ENCODE measurements at places on chromosomes 5 and 9.

- DNase-seq, result no peak
Observed at GRCh38 chr5:115644046-115644445, 18.2 kb upstream of the TMED7 start.

DNA sequence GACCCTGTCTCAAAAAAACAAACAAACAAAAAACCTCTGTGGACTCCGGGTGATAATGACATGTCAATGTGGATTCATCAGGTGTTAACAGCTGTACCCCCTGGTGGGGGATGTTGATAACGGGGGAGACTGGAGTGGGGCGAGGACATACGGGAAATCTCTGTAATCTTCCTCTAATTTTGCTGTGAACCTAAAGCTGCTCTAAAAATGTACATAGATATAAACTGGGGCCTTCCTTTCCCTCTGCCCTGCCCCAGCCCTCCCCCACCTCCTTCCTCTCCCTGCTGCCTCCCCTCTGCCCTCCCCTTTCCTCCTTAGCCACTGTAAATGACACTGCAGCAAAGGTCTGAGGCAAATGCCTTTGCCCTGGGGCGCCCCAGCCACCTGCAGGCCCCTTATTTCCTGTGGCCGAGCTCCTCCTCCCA, 1.4 kb upstream of the CEL start:
- DNase-seq, result no peak

GRCh38 chr9:114784721-114785279, 21.0 kb downstream of the TNFSF15 start:
- DNase-seq, result no peak

DNA sequence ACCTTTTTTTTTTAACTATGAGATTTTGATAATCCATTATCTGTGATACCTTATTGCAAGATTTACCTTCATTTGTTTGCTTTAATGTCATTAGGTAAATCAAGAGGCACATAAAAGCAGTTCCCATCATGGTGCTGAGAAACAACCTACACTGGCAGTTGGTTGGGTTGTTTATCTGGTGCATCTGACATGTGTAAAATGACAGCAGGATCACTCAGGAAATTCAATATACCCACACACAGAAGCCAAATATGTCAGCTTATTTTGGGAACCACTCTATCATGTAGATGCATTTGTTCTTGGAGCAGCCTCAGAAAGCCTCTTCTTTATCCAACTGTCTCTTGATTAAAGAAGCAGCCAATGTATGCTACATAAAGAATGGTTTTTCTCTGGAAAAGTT, 7.8 kb upstream of the CCDC192 start:
- DNase-seq, result no peak

DNA sequence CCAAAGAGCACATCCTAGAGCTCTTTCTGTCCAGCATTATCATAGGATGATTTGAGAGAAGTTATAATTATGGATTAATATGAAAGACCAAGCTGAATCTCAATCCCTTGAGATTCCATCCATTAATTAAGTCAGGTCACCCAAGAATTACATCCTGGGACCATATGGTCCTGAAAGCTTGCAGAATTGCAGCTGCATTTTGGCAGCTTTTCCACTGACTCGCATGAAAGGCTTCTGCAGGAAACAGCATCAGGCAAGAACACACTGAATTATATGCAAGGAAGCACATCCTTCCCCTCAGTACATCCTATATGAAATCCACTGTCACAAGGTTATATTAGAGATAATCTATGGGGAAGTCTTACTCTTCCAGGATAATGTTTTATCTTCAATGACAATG, 109.1 kb upstream of the CTNND2 start:
- DNase-seq, result no peak

DNA sequence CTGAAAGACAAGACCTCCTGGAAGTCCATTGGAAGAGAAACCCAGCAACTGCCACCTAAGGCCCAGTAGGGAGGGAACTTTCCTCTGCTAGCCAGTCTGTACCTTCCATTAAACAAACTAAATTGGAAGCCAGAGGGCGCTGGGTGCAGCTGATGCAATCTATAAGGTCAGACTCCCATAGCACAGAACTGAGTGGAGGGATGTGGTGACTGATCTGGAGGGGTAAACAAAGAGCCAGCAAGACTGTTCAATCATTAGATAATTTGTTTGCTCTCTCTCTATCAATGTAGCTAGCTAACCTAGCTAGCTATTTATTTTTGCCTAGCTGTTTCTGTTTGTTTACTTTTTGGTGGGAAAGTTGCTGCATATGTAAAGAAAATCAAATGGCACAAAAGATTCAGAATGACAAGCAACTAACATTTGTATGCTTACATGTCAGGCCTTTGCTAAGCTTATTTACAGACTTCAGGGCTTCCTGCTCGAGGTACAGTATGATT, 291.8 kb upstream of the DAB2 start:
- DNase-seq, result peak; percentile 37

DNA sequence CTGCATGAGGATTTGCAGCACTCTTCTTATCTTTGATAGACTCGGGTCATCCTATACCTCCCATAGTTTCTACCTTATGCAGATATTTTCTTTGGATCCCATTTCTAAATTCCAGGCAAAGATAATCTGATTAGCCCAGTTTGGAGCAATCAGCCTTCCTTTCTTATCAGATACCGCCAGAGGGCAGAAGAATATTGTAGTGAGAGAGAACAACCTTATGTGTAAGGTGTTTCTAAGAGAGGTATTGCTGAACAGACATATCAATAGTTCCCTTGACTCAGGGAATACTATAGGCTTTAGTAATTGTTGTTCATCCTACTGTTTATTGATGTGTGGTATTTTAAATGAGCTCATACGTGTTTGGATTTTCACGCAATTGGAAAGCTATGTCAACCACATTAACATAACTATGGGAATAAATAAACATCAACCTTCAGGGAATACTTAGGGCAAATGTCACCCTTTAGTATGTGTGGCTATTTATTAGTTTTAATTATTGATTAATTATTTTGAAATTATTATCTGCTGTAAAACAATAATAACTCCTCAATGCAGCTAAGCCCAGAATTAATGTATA, 1435.2 kb upstream of the CDH9 start:
- no peak for DNase-seq

- DNase-seq, result no peak
Observed at GRCh38 chr9:124285490-124285889, 27.7 kb downstream of the NEK6 start.

GRCh38 chr5:42632354-42632900, 124.2 kb upstream of the CCDC152 start:
- no peak for DNase-seq

GRCh38 chr9:106982636-106983035, 119.7 kb downstream of the ZNF462 start:
- no peak for DNase-seq

DNA sequence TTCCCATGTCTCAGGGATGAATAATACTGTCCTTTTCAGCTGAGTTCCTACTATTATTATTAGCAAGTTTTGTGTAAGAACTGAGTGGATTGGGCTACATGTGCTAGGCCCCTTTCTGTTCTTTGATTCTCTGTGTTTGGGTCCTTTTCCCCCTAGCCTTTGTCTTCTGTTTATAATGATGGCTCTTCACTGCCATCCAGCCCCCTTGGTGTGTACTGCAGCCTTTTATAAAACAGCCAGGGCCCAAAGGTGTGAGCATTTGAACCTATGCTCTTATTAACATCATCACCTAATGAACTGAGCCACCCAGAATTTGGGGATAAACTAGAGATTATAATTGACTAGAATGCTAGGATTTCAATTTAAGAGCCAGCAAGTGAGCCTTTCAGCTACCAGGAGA, 52.6 kb downstream of the PLAC8L1 start:
- no peak for DNase-seq

DNA sequence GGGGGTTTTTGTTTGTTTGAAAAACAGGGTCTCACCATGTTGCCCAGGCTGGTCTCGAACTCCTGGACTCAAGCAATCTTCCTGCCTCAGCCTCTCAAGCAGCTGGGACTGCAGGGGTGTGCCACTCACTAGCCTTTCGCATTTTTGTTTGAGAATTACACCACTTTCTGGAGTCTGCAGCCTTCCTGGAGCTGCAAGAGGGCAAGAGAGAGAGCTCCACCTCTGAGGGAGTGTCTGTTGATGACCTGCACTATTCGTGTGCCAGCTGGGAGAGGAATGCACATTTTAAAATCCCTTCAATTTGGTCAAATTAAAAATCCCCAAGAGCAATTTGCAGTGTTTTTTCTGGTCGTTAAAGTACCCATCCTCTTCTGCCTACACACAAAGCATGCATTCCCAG, 5.0 kb upstream of the CKMT2 start:
- DNase-seq, result no peak

GRCh38 chr5:61788548-61788947, 456.5 kb downstream of the ZSWIM6 start:
- no peak for DNase-seq

DNA sequence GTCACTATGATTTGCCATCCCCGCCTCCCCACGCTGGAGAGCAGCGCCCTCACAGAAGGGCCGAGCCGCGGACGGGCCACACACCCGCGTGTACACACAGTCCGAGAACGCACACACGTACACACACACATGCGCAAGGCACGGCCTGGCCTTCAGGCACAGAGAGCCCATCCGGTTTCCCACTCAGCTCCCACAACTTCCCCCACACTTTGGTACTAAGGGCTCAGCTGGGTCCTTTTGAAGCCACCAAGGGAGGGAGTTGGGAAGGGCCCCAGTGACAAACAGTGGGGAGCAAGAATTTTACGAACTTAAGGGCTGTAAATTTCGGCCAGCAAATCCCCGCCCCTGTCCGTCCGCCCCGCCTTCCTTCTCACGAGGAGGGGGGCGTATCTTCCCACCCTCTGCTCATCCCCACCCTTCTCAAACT, 133.3 kb upstream of the HAND1 start:
- DNase-seq, result no peak

GRCh38 chr9:129282731-129283211, 104.7 kb upstream of the IER5L start:
- DNase-seq, result no peak

- DNase-seq, result no peak
Observed at GRCh38 chr9:133460405-133461175, 812 bp downstream of the CACFD1 start.

DNA sequence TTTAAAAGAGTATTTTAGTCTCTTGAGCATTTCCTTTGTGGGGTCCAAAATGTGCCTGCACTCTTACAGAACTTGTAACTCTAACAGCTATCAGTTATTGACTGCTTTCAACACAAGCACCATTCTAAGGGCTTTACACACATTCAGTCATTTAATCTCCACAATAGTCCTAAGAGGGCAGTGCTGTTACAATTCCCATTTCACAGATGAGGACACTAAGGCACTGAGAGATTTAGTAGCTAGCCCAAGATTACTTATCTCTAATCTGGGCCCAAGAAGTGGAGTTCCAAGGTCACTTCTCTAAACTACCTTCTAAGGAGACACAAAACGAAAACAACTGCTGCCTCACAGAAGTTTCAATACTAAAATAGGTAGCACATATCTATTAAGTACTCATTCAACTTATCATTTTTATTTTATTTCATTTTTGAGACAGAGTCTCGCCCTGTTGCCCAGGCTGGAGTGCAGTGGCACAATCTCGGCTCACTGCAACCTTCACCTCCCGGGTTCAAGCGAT, 275.2 kb downstream of the CWC27 start:
- no peak for DNase-seq

GRCh38 chr9:36903541-36904435, 130.3 kb downstream of the PAX5 start:
- DNase-seq, result peak; percentile 70

DNA sequence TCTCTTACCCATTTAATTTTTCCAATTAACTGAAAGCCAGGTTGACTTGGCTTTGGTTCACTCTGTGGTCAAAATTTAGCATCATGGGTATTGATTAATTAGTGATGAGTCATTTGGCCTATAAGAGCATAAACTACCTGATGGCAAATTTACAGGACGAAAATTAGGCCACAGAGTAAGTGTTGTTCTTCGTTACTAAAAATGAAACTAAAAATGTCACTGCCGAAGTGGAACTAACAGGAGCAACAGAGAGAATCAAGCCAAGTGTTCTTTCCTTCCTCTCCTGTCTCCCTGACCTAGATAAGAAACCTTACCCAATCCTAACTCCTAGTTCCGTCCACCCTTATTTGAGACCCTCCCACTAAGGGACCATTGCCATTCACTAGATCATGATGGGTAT, 176.9 kb downstream of the RAB3C start:
- no peak for DNase-seq

GRCh38 chr9:115525111-115526058, 407.4 kb upstream of the TNC start:
- DNase-seq, result no peak

DNA sequence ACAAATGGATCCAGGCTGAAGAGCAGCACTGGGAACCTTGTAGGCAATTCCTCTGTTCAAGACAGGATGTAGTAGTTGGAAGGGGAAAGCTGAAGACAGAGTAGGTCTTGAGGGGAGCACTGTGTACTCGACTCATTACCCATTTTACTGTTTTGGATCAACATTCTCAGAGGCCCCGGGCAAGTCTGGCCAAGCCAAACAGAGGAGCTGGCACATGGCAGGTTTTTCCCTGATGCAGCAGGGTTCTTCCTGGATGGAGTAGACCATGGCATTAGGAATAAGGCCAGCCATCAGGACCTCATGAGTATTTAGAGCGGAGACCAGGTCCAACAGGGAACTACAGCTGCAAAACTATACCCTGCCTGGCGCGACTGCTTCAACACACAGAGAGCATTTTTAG, 4.4 kb downstream of the SVEP1 start:
- no peak for DNase-seq

- no peak for DNase-seq
Observed at GRCh38 chr5:41575110-41575779, 64.8 kb upstream of the PLCXD3 start.

DNA sequence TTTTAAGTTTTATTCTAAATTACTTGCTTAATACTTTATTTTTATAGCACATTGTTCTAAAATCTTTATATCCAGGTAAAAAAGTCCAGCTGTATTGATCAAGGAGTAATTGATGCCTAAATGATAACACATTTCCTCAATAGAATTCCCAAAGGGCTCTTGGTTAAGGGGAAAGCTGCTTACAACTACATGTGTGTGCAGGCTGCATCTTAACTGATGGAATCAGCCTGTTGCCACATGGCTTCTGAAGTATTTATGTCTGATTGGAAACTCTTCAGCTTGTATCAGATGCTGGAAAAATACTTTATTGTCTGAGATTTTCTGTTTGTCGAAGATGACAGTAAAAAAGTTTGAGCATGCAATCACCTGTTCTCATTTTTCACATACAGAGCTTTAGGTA, 182.6 kb downstream of the FBXL7 start:
- DNase-seq, result no peak

DNA sequence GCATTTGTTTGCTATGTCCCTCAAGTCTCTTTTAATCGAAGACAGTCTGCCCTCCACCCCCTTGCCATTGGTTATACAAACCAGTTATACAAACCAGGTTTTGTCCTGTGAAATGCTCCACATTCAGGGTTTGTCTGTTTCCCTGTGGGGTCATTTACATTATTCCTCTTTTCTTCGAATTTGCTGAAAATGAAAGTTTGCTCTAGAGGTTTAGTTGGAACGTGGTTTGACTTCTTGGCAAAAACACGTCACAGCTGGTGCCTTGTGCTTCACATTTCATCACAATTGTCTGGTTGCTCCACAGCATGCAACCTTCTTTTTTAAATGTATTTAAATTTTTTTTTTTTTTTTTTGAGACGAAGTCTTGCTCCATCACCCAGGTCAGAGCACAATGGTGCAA, 4.2 kb upstream of the HAVCR2 start:
- no peak for DNase-seq

- no peak for DNase-seq
Observed at GRCh38 chr5:143418140-143418866, 14.8 kb upstream of the NR3C1 start.

All from activated CD4-positive, alpha-beta T cell treated with anti-CD3 and anti-CD28 coated beads, Interleukin-2, amount 50 U/mL, for 48 hours (primary cell).